ENCODE measurements at places on chromosomes 11 and 22. TPM values are rescaled to one million over a fixed set of nuclear protein-coding genes. Genes with fewer than 3 reads are reported as not detected.

Gene TREH
- not detected for total RNA-seq

Gene DMC1
- total RNA-seq: 4.2 TPM

Gene SCGB1C1
- not detected for total RNA-seq

Gene AMOTL1
- total RNA-seq: 57.3 TPM

Gene MS4A6E
- total RNA-seq: not detected

Gene TBX1
- 0.85 TPM for total RNA-seq

Gene AP5B1
- 7.7 TPM for total RNA-seq

Gene INPP5J
- under 0.01 TPM for total RNA-seq

Gene RFPL1
- not detected for total RNA-seq

Gene APOBEC3B
- 13.0 TPM for total RNA-seq

Gene OR8G5
- not detected for total RNA-seq

Gene TRIM22
- total RNA-seq: 68.2 TPM

Gene TMEM25
- total RNA-seq: 10.9 TPM

Gene RPS6KA4
- 61.3 TPM for total RNA-seq

Gene SMC1B
- not detected for total RNA-seq

Gene SLC6A5
- total RNA-seq: not detected

Data from regular cardiac myocyte (primary cell).